ENCODE measurements at places on chromosomes 2 and 18.

DNA sequence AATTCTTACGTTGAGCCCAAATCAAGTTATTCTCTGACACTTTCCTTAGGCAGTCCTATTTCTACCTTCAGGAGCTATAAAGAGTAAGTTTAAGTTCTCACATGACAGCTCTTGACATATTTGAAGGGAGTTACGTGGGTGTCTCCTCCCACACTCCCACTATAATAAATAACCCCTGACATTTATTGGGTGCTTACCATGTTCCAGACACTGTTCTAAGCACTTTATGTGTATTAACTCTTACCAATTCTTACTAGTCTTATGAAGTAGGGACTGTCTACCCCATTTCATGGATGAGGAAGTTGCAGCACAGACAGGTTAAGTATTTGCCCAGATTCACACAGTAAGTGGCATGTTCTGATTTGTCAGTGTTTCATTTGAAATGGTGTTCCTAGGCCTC lies 17.9 kb downstream of the PLCL1 start:
- DNase-seq = no peak

- DNase-seq = no peak
These were observed 11.0 kb downstream of the TTN start for GRCh38 chr2:178796079-178796677.

DNA sequence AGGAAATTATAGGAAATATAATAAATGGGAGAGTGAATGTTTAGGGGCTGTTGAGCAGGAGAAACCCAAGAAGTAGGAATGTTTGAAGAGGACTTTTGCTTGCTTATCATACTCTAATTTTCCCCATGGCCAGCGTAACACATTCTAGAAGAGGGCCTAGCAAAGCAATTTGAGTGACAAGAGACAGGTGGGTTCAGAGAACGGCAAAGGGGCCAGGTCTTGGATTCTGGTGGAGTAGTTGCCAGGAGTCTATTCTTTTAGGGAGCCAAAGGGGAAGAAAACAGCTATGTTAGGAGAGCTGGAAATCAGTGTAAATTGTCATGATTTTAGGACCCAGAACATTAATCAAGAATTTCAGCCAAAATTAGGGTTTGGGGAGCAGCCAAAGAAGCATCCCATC lies 96.5 kb downstream of the COL5A2 start:
- no peak for DNase-seq

GRCh38 chr2:70795164-70795995 lies 4.9 kb upstream of the FIGLA start:
- DNase-seq = no peak

- no peak for DNase-seq
These were observed 119.3 kb upstream of the ZSWIM2 start for GRCh38 chr2:186968277-186968676.

DNA sequence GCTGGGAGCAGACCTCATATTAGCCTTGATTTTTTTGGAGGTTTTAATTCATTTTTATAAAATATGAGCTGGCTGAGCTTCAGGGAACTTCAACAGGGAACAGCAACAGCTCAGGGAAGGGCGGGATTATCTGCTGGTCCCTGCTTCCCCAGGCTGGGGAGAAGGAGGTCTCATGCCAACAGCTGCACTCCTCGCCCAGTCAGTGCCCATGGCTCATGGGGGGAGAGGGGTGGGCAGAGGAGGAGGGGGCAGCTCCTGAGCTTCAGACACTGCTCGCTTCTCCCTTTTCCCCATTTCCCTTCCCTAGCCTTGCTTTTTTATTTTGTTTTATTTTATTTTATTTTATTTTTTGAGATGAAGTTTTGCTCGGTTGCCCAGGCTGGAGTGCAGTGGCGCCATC lies 442 bp upstream of the OTOF start:
- no peak for DNase-seq

GRCh38 chr2:189402932-189403331 lies 38.3 kb upstream of the WDR75 start:
- DNase-seq = no peak

DNA sequence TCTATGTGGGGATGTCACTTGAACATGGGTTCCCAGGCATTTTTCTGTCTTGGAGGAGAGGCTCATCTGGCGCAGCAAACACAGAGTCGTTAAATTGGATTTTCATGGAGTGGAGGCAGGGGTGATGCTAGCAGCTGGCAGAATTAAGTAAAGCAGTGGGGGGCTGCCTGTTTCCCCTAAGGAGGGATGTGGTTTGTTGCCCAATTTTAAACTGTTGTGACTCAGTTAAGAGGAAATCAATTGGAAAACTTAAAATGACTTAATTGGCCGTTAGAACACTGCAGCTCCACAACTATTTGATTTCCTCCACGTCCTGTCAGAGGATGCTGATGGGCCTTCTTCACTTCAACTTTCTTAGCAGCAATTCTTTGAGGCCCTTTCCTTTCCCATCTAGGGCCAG lies 354.1 kb upstream of the ATP5MC3 start:
- no peak for DNase-seq

GRCh38 chr2:131756141-131756907 lies 228.6 kb downstream of the CCDC74A start:
- no peak for DNase-seq

GRCh38 chr2:112692918-112693317 lies 27.9 kb upstream of the NT5DC4 start:
- no peak for DNase-seq

DNA sequence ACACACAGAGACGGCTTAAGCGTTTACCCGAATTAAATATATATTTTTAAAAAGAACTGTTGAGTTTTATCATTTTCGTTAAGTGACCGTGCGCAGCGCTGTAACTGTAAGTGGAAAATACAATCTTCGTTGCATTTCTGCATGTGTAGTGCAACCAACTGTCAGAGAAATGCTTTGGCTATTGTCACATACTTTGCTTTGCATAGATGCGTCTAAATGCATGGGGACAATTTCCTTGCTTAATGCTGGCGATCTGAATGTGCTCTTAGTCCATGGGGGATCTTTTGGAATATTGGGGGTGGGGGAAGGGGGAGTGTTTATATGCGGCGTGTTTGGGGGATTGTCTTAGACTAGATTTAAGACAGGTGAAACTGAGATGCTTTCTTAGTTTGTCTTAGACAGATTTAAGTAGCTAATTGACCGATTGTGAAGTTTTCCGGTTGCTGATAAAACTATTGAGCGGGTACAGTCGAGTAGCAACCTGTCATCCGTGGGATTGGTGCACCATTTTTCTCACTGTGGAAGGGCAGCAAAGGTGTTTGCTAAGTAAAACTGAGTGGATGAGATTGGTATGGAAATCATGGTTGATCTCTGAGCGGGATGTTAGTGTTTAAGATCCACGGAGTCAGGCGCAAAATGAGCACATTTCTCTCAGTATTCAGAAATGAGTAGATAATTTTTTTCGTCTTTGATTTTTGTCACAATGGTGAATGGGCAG lies 476 bp downstream of the VSNL1 start:
- DNase-seq = no peak

DNA sequence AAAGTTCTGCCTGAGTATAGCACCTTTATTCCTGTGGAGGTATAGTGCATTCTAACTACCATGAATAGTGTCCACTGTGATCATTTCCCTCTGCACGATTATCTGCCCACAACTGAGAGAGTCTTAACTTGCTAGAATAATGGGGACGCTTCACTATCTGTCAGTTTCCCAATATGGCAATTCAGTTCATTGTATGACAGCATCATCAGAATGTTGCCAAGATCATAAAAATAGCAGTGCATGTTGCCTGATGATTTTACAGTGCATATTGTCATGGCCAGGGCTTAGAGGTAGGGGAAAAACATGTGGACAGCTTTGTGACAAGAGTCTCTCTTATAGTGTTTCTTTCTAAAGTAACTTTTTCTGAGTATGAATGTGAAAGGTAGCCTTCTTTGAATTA lies 6.1 kb downstream of the RASGRP3 start:
- no peak for DNase-seq

DNA sequence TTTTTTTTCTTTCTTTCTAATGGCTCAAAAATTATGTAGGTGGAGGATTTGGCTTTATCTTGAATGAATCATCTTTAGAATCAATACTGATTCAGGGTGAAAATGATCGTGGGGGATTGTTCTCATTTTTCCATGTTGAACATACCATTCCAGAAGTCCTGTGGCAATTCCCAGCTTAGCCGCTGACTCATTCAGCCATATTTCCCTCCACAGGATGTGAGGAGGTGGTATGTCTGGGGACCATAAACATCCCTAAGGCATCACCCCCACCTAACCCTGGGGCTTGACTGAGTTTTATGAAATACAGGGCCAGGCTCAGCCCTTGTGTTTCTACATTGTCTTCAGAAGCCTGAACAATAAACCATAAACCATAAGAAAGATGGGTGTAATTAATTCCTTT lies 92.7 kb upstream of the FN1 start:
- no peak for DNase-seq

DNA sequence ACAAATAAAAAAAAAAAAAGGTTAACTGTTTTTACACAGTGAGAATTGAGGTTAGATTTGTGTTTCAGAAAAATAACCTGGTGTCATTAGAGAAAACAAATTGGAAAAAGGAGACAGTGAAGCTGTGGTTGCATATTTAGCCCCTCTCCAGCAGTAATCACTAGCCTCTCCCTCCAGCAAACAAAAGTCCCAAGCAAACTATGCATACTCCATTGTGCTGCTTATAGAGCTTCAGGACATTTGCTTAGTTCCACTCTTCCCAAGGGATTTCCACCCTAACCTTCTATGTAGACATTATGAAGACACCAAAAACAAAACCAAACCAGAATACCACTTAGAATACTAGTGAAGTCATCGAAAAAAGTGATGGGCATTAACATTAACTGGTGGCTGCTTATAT lies 534.2 kb upstream of the CDH2 start:
- no peak for DNase-seq

- no peak for DNase-seq
These were observed 27.1 kb downstream of the CAMKMT start for GRCh38 chr2:44388877-44389276.

GRCh38 chr2:170216428-170216827 lies 38.5 kb downstream of the MYO3B start:
- DNase-seq = no peak

DNA sequence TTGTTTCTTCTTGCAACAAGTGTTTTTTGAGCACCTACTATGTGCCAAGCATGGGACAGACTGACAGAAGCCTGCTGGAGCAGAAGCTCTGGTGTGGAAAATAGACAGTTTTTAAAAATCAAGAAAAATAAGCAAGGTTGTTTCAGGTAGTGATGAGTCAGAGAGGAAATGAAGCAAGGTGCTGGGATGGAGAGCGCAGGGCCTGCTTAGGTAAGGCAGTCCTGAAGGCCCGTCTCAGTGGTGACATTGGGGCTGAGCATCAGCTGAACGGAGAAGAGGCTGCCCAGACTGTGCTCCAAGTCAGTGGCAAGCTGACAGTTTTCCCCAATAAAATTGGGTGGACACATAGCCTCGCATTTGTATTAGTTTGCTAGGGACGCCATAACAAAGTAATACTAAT lies 263.6 kb downstream of the SS18 start:
- DNase-seq = no peak

DNA sequence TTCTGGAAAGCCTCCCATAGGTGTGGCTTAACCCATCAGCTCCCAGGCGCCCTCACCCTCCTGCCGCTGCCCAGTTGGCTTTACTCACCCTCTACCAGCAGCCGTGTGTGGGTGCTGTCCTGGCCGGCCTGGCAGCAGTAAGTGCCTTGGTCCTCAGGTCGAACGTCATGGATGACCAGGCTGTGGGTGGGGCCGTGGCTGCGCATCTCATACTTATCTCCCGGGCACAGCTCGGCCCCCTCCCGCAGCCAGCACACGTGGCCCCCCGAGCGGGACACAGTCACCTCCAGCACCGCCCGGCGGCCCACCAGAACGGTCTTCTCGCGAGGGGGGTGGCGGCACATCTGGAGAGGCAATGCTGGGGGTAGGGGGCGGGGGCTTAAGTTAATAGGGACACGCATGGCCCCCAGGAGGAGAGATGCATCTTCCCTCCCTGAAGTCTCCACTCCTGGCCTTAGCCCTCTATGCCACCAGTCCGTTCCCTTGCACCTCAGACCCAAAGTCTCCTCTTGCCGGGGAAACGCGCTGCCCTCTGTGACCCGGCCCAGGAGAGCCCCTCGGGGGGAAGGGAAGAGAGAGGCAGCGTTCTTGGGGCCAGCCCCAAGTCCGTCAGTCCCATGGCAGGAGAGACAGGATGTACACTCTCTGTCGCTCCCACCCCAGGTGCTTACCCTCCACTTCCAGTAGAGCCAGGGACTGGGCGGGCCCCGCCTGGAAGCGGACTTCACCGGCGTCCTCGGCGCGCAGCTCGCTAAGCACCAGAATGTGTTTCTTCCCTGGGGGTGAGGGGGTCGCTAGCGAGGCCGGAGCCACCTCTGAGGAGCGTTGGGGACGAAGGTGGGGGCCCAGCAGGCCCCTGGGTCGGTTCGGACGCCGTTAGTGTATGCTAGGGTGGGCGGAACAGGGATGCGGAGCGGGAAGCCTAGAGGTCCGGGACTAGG lies 7.9 kb downstream of the TMEM198 start:
- DNase-seq = no peak

DNA sequence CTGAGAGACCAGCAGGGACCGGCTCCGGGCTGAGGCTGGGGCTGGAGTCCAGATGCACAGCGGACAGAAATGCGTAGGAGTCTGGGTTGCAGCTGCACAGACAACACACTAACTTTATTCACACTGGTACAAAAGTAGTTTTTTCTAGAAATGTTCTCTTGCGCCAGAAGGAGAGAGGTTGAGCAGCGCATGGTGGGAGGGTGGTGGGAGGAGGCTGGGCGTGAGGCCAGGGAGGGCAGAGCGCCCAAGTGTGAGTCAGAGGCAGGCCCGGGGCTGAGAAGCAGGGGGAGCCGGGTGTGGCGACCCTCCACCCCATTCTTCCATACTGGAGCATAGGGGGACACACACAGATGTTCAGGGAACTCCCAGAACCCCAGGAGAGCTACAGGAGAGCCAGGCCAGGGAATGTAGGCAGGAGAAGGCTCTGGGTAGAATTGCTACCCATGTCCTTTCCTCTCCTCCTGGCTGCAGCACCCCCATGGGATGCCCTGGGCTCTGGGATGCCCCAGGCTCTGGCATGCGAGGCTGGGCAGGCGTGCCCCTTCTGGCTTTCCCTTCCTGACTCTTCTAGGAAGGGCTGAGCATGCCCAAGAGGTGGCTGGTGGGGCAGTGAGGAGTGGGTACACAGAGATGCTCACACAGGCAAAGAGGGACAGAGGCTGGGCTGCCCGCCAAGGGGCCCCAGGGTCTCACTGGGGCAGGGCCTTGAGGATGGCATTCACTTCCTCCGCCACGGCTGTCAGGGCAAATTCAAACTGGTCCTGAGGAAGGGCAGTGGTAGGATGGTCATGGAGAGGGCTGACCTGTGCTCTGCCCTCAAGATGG lies 10.6 kb downstream of the DNAJB2 start:
- peak; percentile 78 for DNase-seq

DNA sequence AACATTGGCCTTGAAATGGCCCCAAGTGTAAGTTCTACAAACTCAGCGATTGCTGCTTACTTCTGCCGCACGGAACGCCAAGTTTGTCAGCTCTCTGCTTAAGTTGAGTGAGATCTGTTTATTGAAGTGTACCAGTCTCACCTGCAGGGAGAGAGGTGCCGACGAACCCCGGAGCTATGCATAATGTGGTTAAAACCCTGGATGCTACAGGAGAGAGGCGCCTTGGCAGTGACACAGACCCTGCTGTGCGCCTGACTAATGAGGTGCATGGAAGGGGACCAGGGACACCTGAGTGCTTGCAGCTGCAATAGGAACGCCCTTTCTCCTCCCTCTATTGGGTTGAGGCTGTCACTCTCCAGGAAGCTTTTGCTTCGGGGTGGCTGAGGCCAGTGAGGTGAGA lies 979 bp downstream of the SLC9A2 start:
- no peak for DNase-seq
